Heart right ventricle (tissue), 16 donors: ENCODE measurements at places on chromosomes 12 and 14. TPM values are rescaled to one million over a fixed set of nuclear protein-coding genes. Genes with fewer than 3 reads are reported as not detected.
A peak's percentile ranks its signal among the peaks of the same experiment; 100 is the strongest.

DNA sequence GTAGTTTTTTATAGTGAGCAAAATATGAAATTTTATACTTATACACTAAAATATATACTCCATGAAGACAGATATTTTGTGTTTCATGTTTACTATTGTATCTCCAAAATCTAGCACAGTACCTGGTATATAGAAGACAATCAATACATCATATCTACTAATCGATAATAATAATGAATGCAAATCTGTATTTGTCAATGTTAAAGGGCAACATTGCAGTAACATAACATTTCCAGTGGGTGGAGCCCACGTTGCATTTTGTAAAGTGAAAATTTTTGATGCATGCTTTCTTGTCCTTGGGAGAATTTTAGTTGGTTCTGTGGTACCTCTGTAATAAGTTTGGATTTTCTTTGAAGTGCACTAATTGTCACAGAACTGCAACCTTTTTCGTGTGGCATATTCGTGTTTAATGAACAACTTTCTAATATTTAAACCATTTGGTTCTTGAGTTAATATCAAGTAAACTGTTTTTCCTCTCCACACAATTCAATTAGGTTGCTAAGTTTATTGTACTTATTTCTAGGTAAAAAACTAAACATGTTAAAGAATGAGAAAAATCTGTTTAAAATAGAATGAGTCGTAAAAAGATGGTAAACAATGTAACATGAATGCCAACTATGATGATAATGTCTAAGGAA, 47.4 kb downstream of the AVPR1A start:
- H3K4me1 ChIP-seq = no peaks in the 10 kb centered on the region
- no peak overlapping the region for H3K4me3 ChIP-seq
- H3K36me3 ChIP-seq = no peaks in the 10 kb centered on the region
- H3K27ac ChIP-seq = no peak overlapping the region

DNA sequence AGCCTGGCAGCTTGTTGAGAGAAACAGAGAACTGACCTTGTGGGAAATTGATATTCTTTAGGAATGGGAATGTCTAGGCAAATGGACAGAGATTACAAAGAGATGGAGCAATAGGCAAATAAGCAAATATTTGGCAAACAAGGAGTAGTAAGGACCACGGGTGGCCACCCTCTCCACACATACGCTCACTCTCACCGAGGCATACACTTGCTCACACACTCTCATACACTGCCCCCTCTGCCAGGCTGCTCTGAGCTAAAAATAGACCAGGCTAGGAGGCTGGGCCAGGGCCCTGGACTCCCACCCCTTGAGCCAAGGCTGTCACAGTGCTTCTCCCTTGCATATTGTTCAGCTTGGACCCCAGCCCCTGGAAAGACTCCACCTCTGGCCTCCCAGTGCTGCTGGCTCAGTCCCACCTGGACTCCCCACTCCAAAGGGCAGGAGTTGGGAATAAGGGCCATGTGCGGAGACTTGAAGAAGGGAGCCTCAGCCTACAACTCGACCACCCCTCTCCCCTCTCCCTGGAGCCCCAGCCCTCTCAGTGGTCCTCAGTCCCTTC, 1.1 kb downstream of the PPP1R1A start:
- peaks cover 37% of the 10 kb centered on the region for H3K27me3 ChIP-seq
- peak; percentile 46 for DNase-seq
- H3K4me1 ChIP-seq = no peaks in the 10 kb centered on the region
- no peaks in the 10 kb centered on the region for H3K36me3 ChIP-seq
- peak overlapping the region; percentile 28 for H3K27ac ChIP-seq
- H3K4me3 ChIP-seq = peak overlapping the region; percentile 50

GRCh38 chr14:66498311-66498710, 9.6 kb upstream of the GPHN start:
- H3K27ac ChIP-seq = no peak overlapping the region
- no peak for DNase-seq
- H3K36me3 ChIP-seq = no peaks in the 10 kb centered on the region

PRPH gene
- 0.51 TPM for polyA plus RNA-seq

PRB2 gene
- not detected for polyA plus RNA-seq

TARBP2 gene
- polyA plus RNA-seq = 21.2 TPM
